ENCODE measurements at places on chromosomes 3 and 15. TPM values are rescaled to one million over a fixed set of nuclear protein-coding genes. Genes with fewer than 3 reads are reported as not detected.

Gene KIF7
- 6.5 TPM for total RNA-seq

Gene STRA6
- total RNA-seq = 1.1 TPM

Gene BAHD1
- total RNA-seq = 40.6 TPM

Gene ETV5
- total RNA-seq = 79.3 TPM

Gene RNF123
- total RNA-seq = 23.1 TPM

Gene NAALADL2
- 2.7 TPM for total RNA-seq

Gene SNTN
- not detected for total RNA-seq

Gene DNAH12
- total RNA-seq = 0.21 TPM

Gene CCDC39
- not detected for total RNA-seq

Gene ARRDC4
- 2.9 TPM for total RNA-seq

Gene TP63
- total RNA-seq = 0.51 TPM

Gene C3orf20
- not detected for total RNA-seq

Gene ZPLD1
- not detected for total RNA-seq

Gene C2CD4A
- 0.15 TPM for total RNA-seq

Gene TRH
- not detected for total RNA-seq

Gene ZIC4
- total RNA-seq = not detected

Gene MYL3
- total RNA-seq = not detected

Gene RARB
- total RNA-seq = not detected

Gene REC114
- total RNA-seq = not detected

Gene DUOXA2
- not detected for total RNA-seq

Gene MYZAP
- 1.1 TPM for total RNA-seq

Gene FBXW12
- not detected for total RNA-seq

Gene TIMMDC1
- total RNA-seq = 170 TPM

Gene TRAT1
- total RNA-seq = 0.21 TPM

Gene TOPAZ1
- not detected for total RNA-seq

Gene DAZL
- not detected for total RNA-seq

Gene GREM1
- total RNA-seq = 0.41 TPM

Gene PLXNB1
- 22.8 TPM for total RNA-seq

Gene ST8SIA2
- total RNA-seq = 0.15 TPM

Gene RCCD1
- total RNA-seq = 23.6 TPM

Gene LRRN1
- 0.13 TPM for total RNA-seq

Gene LMCD1
- 24.8 TPM for total RNA-seq

Gene SI
- total RNA-seq = not detected

Gene MST1R
- total RNA-seq = 27.5 TPM

Gene ABHD17C
- 16.3 TPM for total RNA-seq

Gene NTRK3
- not detected for total RNA-seq

Gene MASP1
- not detected for total RNA-seq

Gene ACTRT3
- 1.7 TPM for total RNA-seq

Gene ONECUT1
- total RNA-seq = 0.18 TPM
